Neural crest cell (in vitro differentiated cells): ENCODE measurements at places on chromosomes 16 and 17. TPM values are rescaled to one million over a fixed set of nuclear protein-coding genes. Genes with fewer than 3 reads are reported as not detected.

COX11 gene
- 69.9 and 73.0 TPM in 2 replicates for total RNA-seq

ERN2 gene
- total RNA-seq, result 0.59 TPM in 1 of 2 replicates, not detected in the other

RDM1 gene
- total RNA-seq, result 5.0 and 5.7 TPM in 2 replicates

ADAM11 gene
- total RNA-seq, result 5.2 and 6.0 TPM in 2 replicates

SCGB1C2 gene
- total RNA-seq, result not detected in 2 replicates

TEX2 gene
- total RNA-seq, result 19.2 TPM in 2 replicates

ADAT1 gene
- 78.7 and 82.6 TPM in 2 replicates for total RNA-seq

- no peak overlapping the region for H3K4me3 ChIP-seq
- H3K27ac ChIP-seq, result no peak overlapping the region
- H3K4me1 ChIP-seq, result peaks cover 19% of the 10 kb centered on the region
- no peak for DNase-seq
Observed at GRCh38 chr17:65108152-65108551, 29.0 kb upstream of the RGS9 start.

DNA sequence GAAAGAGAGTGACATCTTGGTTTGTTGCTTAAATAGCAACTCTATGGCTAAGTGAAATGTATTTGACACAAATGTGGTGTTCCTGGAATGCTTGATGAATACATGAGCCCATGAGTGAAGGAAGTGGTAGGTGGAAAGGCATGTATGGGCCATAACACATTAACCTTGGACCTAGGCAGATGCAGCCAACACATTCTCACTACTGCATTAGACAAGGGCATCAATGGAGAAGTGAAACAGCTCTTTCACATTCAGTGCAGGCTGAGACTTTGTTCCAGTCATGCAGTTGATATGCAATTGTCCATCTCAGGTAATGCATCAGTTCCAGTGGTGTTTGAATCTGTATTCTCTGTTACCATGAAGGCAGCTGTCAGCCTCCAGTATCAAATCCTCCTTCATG, 133.6 kb downstream of the HS3ST3B1 start:
- no peak for DNase-seq
- H3K27me3 ChIP-seq, result no peaks in the 10 kb centered on the region
- H3K4me3 ChIP-seq, result no peak overlapping the region
- H3K4me1 ChIP-seq, result no peaks in the 10 kb centered on the region
- no peak overlapping the region for H3K27ac ChIP-seq

- H3K27ac ChIP-seq, result no peak overlapping the region
- no peak overlapping the region for H3K4me3 ChIP-seq
- H3K36me3 ChIP-seq, result no peaks in the 10 kb centered on the region
- peaks cover 51% of the 10 kb centered on the region for H3K27me3 ChIP-seq
Observed at GRCh38 chr16:71303938-71304337, 14.7 kb upstream of the CMTR2 start.

- no peaks in the 10 kb centered on the region for H3K36me3 ChIP-seq
- H3K4me3 ChIP-seq, result no peak overlapping the region
- no peak overlapping the region for H3K27ac ChIP-seq
Observed at GRCh38 chr17:46991617-46992016, 12.6 kb upstream of the RPRML start.

DNA sequence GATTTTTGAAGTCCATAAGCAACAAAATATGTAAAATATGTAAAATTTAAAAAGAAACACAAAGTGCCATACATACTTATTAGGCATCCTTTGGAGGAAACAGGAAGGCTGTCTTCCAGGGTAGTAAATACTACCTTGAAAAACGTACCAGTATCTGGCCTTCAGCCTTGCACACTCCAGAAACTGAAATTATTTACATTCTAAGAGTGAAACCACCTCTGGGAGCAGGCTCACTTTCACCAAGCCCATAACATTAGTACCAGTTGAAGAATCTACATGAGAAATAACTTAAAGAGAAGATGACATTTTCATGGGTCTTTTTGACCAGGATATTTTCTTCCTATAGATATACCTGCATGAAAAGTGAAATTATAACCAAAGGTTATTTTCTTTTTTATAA, 6.4 kb downstream of the KRTAP9-1 start:
- H3K36me3 ChIP-seq, result no peaks in the 10 kb centered on the region
- DNase-seq, result no peak
- H3K4me1 ChIP-seq, result no peaks in the 10 kb centered on the region
- H3K27me3 ChIP-seq, result peaks cover 46% of the 10 kb centered on the region
- H3K4me3 ChIP-seq, result no peak overlapping the region

GRCh38 chr17:882827-883585, 96.6 kb downstream of the NXN start:
- H3K27ac ChIP-seq, result peak overlapping the region; percentile 94
- no peaks in the 10 kb centered on the region for H3K27me3 ChIP-seq
- peaks cover 59% of the 10 kb centered on the region for H3K4me1 ChIP-seq
- H3K36me3 ChIP-seq, result peaks cover 2% of the 10 kb centered on the region
- H3K4me3 ChIP-seq, result peak overlapping the region; percentile 75

- no peak overlapping the region for H3K4me3 ChIP-seq
- DNase-seq, result no peak
- H3K4me1 ChIP-seq, result no peaks in the 10 kb centered on the region
Observed at GRCh38 chr17:54177606-54178308, 355.0 kb downstream of the KIF2B start.

GRCh38 chr17:58377661-58378060, 25.7 kb upstream of the SUPT4H1 start:
- H3K4me1 ChIP-seq, result peaks cover 37% of the 10 kb centered on the region
- no peaks in the 10 kb centered on the region for H3K27me3 ChIP-seq
- no peak overlapping the region for H3K4me3 ChIP-seq
- H3K27ac ChIP-seq, result peak overlapping the region; percentile 6
- no peak for DNase-seq
- no peaks in the 10 kb centered on the region for H3K36me3 ChIP-seq

DNA sequence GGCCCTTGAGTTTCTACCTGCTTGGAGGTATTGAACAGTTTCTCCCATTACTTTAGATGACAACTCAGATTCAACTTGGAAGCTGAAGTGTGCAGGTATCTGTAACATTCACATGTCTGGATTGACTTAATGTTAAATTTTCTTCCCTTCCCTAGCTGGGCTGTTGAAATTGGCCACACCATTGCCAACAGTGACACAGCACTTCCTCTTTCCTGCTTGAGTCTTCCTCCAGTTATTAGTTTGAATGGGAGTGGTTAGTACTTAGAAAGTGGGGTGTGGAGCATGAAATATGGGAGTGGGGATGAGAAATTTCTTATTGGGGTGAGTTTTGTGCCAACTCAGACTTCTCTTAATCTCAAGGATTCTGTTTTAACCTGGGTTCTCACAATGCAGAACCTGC, 454.9 kb downstream of the KCNJ2 start:
- H3K27ac ChIP-seq, result no peak overlapping the region
- no peaks in the 10 kb centered on the region for H3K27me3 ChIP-seq
- no peak overlapping the region for H3K4me3 ChIP-seq
- H3K36me3 ChIP-seq, result no peaks in the 10 kb centered on the region

DNA sequence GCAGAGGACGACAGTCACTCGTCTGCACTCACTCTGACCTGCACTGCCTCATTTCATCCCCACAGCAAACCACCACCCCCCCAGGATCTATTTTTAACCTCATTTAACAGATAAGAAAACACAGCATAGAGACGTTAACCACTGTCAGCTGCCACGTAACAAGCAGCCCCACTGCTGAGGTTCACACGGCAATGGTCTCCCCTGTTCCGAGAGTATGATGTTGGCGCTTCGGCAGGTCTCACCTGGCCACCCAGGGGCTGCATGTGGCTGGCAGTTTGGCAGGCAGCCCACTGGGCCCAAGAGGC, 16.1 kb downstream of the ZNF469 start:
- H3K36me3 ChIP-seq, result no peaks in the 10 kb centered on the region
- peaks cover under 1% of the 10 kb centered on the region for H3K4me1 ChIP-seq
- no peak overlapping the region for H3K27ac ChIP-seq
- H3K27me3 ChIP-seq, result no peaks in the 10 kb centered on the region

DNA sequence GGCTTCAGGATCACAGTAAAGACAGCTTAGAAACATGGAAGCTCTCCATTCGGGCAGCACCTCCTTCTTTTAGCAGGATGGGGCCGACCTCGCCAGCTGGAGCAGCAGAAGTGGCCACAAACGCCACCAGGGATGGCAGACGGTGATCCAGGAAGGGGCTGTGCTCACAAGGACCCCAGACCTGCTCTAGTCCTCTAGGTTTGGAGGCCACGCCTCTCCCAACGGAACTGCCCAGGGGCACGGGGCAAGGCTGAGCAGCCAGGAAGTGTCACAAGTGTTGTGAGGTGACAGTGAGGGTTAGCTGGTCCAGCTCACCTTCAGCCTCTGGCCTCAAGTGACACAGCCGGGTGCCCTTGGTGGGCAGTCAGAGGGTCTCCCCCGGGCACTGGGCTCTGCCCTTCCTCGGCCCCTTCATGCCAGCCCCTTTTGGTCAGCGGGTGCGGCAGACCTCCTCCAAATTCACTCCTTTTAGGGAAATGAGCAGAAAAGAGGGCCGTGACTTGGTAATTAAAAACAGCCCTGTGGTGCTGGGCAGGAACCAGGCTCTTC, 20.4 kb downstream of the CEP295NL start:
- no peak for DNase-seq
- H3K36me3 ChIP-seq, result no peaks in the 10 kb centered on the region
- H3K27me3 ChIP-seq, result no peaks in the 10 kb centered on the region
- H3K27ac ChIP-seq, result peak overlapping the region; percentile 84
- H3K4me3 ChIP-seq, result peak overlapping the region; percentile 84

DNA sequence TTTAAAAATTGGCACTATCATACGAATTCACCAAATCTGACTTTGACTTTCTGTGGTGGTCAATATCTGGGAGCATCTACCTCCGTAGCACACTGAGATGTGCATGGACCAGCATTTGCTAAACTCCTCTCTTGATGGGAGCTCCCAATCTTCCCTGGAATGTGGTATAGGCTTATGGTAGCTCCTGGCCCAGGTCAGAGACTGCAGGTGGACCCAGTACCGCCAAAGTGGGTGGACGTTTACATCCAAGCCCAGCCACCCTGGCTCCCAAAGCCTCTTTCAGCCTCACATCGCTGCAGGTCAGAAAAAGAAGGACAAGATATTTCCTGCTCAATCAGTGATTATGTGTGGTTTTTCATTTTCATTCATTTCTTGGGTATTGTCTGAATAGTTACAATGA, 43.1 kb upstream of the NKD1 start:
- no peak for DNase-seq
- H3K27me3 ChIP-seq, result peaks cover 2% of the 10 kb centered on the region
- H3K27ac ChIP-seq, result peak overlapping the region; percentile 57
- H3K4me3 ChIP-seq, result no peak overlapping the region

GRCh38 chr16:65769776-65770438, 596.6 kb upstream of the CDH5 start:
- H3K27ac ChIP-seq, result no peak overlapping the region
- no peaks in the 10 kb centered on the region for H3K27me3 ChIP-seq
- no peak overlapping the region for H3K4me3 ChIP-seq
- no peak for DNase-seq
- peaks cover 30% of the 10 kb centered on the region for H3K4me1 ChIP-seq
- peaks cover 4% of the 10 kb centered on the region for H3K36me3 ChIP-seq

GRCh38 chr17:59105852-59106462, 723 bp downstream of the TRIM37 start:
- H3K4me3 ChIP-seq, result peak overlapping the region; percentile 93
- peaks cover 11% of the 10 kb centered on the region for H3K36me3 ChIP-seq
- peaks cover 31% of the 10 kb centered on the region for H3K4me1 ChIP-seq
- DNase-seq, result no peak
- H3K27ac ChIP-seq, result peak overlapping the region; percentile 93

GRCh38 chr17:76447931-76448652, 4.9 kb downstream of the UBE2O start:
- H3K36me3 ChIP-seq, result no peaks in the 10 kb centered on the region
- no peak overlapping the region for H3K27ac ChIP-seq
- peaks cover 81% of the 10 kb centered on the region for H3K4me1 ChIP-seq

- no peaks in the 10 kb centered on the region for H3K4me1 ChIP-seq
- no peak overlapping the region for H3K27ac ChIP-seq
- H3K4me3 ChIP-seq, result no peak overlapping the region
- no peak for DNase-seq
- H3K36me3 ChIP-seq, result no peaks in the 10 kb centered on the region
- no peaks in the 10 kb centered on the region for H3K27me3 ChIP-seq
Observed at GRCh38 chr17:66764506-66764905, 70.4 kb upstream of the CACNG5 start.
